ENCODE measurements at places on chromosomes 1 and 21.

DNA sequence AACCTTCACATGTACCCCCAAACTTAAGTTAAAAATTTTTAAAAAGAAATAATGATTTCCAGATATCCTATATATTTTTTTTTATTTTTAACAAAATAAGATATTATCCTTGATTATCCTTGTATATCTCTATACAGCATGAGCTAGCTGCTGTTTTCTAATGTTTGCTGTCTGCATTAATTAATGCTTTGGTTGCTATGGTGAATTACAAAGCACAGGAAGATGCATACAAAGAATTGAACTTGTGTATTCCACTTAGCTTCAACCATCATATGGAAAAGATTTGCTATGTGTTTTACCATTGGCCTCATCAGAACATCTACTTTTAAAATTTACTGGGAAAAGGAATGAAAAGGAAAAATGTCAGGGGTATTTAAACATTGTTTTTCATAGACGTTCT lies 35.4 kb downstream of the VPS45 start:
- no peak for DNase-seq

DNA sequence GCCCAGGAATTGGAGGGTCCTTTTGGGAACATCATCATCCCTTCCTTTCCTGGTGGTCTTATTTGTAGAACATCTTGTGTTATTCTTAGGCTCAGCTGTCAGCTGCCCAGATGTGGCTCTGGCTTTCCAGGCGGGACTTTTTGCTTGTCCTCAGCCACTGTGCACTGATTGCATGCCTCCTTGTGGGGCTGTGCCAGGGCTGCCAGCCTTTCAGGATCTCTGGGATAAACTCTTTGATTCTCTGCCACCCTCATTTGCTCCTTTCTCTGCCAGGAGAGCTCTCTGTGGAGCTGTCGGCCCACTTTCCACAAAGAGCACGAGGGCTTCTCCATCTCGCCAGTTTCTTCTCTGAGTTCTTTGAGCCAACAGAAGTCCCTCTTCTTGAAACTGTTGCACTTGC lies 63.1 kb downstream of the PTPRU start:
- DNase-seq = no peak

- DNase-seq = peak; percentile 73
Observed at GRCh38 chr1:204162494-204163074, 3.6 kb downstream of the REN start.

DNA sequence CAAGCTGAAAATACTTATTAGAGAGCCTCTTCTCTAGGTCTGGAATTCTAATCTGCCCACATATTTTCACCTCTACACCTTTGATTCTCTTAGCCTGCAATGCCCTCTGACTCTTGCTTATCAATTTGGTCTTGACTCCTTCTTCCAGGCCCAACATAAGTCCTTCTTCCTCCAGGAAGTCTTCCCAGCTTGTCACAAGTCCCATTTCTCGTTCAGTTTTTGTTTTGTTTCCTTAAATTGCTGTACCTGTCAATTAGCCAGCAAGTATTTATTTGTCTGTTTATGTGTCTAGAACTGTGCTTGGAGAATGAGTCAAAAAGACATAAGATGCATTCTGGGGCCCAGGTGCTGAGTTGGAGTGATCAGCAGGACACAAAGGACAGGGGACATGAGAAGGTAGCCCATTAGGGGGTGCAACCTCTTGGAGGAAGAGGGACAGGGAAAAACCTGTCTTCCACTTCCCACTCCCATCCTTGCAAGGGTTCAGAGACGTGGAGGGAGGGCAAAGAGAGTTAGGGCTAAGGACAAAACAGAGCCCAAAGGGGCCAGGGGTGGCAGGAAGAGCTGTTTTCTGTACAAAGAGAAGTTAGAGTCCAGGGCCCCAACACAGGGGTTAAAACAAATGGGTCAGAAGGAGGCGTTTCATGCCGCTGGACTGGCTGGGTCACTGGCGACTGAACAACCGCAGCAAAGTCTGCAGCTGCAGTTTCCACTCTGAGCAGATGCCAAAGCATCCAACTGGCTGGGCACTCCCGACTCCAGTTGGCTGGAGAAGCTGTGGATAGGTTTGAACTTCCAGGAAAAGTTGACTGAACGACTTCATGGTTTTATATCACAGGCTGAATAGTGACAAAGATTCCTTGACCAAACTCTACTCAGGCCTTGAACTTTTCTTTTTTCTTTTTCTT lies 10.7 kb upstream of the CNR2 start:
- no peak for DNase-seq

GRCh38 chr1:22500058-22500457 lies 48.4 kb downstream of the ZBTB40 start:
- DNase-seq = no peak

All from CD4-positive, alpha-beta T cell treated with Interleukin-6 at 100 ng/mL for 8 hours (primary cell).